ENCODE measurements at places on chromosomes 6 and 20.

DNA sequence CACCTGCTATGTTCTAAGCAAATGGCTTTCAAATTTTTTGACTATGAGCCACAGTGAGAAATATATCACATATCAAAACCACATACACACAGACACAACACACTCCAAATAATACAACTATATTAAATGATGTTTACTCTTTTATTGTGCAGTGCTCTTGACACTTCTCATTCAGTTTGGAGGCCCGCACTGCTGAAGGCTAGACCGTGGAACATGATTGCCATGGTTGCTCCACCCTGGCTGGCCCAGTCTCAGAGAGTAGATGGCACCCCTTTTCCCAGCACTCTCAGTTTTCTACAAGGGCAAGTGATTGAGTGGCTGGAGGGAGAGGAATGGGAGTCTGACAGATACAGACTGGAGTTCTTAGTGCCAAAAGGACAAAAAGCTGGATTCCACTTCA is 86.9 kb downstream of the SH3BGRL2 start:
- no peak for DNase-seq

GRCh38 chr20:2874456-2874855 is 1.2 kb downstream of the PTPRA start:
- no peak for DNase-seq

DNA sequence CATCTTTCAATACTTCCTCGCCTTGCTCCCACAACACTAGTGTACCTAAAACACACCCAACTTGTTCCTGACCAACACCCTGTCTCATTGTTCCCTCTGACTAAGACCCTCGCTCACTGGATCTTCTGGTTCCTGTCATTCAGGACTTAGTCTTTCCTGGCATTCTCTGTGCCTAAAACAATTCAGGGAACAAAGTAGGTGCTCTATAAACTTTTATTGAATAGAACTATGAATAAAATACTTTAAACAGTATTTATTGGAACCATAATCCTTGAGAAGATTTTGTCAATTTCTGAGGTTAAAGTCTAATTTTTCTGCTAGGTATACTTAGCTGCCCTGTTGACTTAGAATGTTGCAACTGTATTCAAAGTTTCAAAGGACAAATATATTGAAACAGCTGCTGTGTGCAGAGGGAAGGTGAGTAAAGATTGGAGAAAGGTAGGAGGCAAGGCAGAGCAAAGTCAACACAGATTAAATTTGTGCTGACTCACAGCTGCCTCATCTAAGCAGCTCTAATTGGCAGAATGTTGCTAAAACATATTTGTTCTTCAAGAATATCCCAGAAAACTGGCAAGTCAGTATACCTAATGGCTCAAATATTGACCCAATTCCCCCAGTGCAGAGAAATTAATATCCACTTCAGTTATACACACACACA is 37.6 kb downstream of the GSTA2 start:
- no peak for DNase-seq

GRCh38 chr20:40680161-40680959 is 8.7 kb downstream of the MAFB start:
- DNase-seq, result no peak

DNA sequence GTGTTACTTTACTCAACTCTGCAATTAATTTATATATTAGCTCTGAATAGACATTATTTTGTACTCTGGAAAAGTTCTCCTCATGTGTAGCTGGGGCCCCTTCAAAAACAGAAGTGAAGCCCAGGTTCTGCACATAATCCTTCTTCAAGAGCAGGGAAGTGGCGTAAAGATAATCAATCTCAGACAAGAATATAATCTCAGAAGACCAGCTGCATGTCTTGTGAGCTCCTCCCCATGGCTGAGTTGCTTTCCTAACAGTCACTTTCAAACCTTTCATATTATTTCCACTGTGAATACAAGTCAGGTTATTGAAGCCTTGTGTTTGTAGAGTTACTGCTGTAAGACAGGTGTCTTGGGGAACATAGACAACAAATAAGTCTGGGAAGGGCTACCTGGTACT is 691.9 kb downstream of the RFPL4B start:
- no peak for DNase-seq

DNA sequence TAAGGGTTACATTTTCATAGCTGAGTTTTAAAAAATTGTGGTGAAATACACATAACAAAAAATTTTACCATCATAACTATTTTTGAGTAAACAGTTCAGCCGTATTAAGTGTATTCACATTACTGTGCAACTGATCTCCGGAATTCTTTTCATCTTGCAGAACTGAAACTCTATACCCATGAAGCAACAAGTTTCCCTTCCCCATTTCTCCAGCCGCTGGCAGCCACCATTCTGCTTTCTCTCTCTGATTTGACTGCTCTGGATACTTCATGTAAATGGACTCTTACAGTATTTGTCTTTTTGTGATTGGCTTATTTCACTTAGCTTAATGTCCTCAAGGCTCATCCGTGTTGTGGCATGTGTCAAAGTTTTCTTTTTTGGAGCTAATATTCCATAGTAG is 341.6 kb downstream of the QKI start:
- DNase-seq, result peak; percentile 69

- no peak for DNase-seq
Measured at GRCh38 chr6:34529665-34530327, 26.3 kb downstream of the SPDEF start.

GRCh38 chr20:19943061-19943521 is 74.1 kb upstream of the NAA20 start:
- no peak for DNase-seq

- no peak for DNase-seq
Measured at GRCh38 chr20:50248104-50248641, 57.5 kb downstream of the CEBPB start.
